ENCODE measurements at places on chromosomes 3 and 15.

- DNase-seq, result no peak
These were observed 141.4 kb downstream of the TP63 start for GRCh38 chr3:189772584-189772983.

DNA sequence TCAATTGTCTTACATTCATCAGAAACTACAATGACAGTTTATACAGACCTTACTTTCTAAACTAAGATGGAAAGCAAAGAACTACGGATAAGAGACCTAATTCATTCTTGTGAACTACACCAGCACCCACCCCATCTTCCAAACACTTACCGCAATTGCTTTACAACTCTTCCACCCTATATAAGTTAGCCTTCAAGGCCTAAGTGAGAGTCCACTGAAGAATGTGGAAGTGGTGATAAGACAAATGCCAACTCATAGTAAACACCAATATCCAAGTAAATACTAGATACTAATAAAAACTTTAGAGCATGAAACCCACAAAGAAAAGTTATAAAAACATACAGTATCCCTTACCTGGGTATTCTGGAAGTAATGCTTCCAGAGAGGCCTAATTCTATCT, 13.6 kb downstream of the ARF4 start:
- no peak for DNase-seq

- DNase-seq, result no peak
These were observed 44.3 kb downstream of the TRIM69 start for GRCh38 chr15:44780608-44781007.

DNA sequence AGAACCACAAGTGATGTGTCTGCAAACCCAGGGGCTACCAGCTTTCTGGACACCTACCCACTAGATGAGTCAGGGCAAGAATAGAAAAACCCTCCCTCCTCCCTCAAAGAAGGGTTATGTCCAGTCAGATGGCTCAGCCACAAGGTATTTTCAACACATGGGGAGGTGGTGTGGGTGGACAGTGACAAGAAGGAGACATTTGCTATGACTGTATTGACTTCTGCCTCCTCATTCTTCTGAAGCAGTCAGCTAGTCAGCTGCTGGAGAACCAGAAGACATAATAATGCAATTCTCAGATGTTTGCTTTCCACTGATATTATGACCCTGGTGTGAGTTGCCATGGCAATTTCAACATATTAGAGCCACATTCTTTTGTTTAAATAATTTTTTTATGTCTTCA, 66.7 kb upstream of the GOLGA8B start:
- DNase-seq, result no peak

DNA sequence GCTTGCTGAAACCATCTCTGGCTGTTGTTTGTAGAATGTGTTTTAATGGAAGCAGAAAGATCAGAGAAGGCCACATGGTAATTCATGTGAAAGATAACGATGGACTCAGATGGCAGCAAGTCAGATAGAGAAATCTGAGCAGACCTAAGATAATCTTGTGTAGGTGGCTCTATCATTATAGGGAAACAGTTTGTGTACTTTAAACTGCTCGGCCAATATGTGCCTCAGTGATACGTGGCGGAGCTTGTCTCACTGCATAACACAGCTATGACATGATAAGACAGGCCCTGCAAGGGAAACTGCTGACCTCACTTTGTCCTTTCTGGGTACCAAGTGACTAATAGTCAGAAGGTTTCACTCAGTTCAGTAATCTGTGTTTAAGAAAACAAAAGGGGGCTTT, 51.0 kb downstream of the MME start:
- no peak for DNase-seq

DNA sequence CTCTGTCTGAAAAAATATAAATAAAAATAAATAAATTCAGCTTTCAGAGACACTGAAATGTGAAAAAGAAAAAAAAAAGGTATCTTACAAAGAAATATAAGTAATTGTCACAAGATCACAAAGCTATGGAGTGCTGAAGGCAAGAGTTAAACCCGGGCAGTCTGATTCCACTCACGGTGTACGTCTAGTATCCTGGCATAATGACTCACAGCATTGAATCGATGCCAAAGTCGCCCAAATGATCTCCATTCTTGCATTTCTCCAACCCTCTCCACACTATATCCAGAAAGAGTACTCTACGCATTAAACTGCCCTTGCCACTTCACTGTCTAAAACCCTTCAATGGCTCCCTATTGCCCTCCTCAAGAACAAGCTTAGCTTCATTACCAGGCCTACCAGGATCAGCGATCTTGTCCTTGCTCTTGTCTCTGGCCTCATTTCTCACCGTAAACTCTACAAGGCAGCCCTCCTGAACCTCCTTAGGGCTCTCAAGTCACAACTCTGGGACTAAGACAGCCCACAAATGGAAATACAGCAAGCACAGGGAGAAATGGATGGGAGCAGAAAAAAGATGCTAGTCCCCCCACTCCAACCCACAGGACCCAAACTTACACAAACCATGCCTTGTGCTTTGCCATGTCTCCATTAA, 7.7 kb downstream of the SUCLG2 start:
- DNase-seq, result no peak
